ENCODE measurements at places on chromosomes 13 and 19.
A peak's percentile ranks its signal among the peaks of the same experiment; 100 is the strongest.

GRCh38 chr19:6761053-6761676, 6.1 kb downstream of the SH2D3A start:
- no peak for DNase-seq

GRCh38 chr19:29953352-29954247, 11.6 kb downstream of the URI1 start:
- DNase-seq = no peak

DNA sequence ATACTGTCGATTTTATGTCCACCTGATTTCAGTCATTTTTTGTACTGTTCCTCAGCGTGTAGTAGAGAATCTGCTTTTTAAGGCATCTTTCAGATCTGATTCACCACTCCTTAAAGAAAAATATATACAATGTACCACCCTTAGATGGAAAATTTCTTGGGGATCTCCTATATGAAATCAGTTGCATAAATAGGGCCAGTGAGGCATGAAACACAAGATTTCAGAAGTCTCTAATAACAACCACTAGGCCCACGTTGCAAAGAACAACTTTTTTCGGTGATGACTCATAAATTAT, 1.4 kb downstream of the USP12 start:
- no peak for DNase-seq

GRCh38 chr19:49475995-49476880, 2.2 kb downstream of the FLT3LG start:
- DNase-seq = no peak

GRCh38 chr19:2900296-2901252, at the start of gene ZNF57:
TSS of gene ZNF57 (plus strand) at chr19:2900928. CDS start at chr19:2901046, 118 bp downstream.
- DNase-seq = peak; percentile 92

DNA sequence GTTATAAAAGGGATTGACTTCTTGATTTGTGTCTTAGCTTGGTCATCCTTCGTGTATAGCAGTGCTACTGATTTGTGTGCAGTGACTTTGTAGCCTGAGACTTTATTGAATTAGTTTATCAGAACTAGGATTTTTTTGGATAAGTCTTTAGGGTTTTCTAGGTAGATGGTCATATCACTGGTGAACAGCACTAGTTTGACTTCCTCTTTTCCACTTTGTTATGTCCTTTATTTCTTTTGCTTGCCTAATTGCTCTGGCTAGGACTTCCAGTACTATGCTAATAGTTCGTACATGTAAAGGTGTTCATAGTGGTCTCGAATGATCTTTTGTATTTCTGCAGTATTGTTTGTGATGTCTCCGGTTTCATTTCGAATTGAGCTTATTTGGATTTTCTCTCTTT, 145.4 kb downstream of the DNAJC3 start:
- DNase-seq = no peak

DNA sequence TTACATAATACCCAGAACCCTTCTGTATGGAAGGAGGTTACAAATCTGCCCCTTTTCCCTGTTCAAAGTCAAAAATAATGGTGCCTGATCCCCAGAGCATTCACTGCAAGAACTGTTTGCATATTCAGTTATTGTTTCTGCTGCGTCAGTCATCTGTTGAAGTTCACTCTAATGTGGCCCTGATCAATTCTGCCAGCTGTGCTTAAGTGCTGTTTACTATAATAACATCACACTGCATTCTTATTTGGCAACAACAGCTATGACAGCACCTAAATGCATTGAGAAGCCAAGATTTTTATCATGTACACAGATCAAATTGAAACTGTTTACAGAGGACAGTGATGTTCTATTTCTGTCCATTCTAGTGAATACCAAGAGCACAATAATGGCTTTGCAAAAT, 115.9 kb downstream of the DACH1 start:
- no peak for DNase-seq

GRCh38 chr19:4533835-4534424, 1.1 kb downstream of the PLIN5 start:
- no peak for DNase-seq

DNA sequence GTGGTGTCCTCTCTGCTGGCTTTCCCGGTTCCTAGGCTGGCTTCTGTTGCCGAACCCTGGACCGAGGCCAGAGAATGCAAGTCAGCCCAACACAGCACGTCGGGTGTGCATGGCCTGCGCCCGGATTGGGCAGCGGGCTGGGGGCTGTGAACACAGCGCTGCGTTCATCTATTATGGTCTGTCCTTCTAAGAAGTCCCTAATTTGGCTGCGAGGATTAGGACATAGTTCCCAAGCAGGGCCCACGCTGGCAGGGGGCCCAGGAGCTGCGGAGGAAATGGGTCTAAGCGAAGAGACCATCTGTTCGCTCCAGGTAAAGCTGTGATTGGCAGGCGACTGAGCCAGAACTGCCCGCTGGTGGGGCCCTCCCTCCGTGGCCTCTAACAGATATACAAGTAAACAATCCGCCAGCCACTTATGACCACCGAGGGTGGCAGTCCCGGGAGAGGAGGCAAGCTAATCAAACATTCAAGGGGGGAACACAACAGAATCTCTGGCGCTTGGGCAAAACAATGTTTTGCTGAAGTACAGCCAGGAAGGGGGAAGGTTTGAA, 6.0 kb downstream of the SYCE2 start:
- no peak for DNase-seq

DNA sequence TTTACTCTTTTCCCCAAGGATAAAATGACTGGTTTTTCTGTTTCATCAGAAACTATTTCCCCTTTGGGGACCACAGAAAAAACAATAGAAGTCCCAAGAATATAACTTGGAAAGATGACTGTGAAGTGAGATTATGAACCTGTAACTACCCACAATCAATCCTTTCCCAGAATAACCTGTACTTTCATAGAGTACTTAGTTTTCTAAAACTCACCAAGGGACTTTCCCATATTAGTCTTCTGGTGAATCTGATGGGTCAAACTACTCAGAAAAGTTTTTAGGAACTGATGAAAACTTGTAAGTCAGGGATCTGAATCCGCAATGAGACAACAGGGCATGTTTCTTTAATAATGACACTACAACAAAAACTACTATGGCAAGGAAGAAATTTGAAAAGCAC, 62.6 kb downstream of the STK24 start:
- no peak for DNase-seq

DNA sequence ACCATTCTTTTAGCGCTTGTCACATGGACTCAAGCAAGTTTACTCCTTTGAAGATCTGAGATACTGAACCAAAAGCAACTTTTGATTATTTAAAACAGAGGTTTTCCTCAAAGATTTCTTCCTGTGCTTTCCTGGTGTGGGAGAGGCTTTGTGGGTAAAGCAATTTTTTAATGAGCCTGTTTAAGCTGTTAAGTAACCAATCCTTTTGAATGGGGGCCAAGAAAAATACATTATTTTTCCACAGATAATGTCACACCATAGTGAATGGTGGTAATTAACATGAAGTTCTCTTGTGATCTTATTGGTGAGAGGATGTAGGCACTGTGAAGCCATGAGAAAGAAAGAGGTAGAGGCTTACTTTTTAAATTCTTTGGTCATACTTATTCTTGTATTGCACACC, 55.8 kb upstream of the OBI1 start:
- DNase-seq = no peak

- no peak for DNase-seq
These were observed 152.1 kb downstream of the URI1 start for GRCh38 chr19:30093966-30094755.

DNA sequence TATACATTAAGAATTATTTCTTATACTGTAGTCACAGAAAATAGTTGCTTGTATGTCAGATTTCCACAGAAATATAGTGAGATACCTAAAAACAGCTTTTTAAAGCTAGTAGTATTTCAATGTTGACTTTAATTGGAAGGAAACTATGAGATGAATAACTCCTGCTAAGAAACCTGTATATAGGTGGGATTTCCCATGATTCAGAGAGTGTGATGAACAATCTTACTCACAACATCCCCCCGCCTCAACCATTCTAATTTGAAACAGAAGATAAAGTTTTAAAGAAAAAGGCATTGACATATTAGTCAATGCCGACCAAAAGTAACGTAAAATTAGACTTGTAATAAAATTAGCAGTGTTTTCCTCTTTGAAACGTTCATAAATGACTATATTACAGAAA, 1.4 kb upstream of the MIR17HG start:
- DNase-seq = no peak

GRCh38 chr19:35317464-35318043, 11.4 kb upstream of the CD22 start:
- no peak for DNase-seq

DNA sequence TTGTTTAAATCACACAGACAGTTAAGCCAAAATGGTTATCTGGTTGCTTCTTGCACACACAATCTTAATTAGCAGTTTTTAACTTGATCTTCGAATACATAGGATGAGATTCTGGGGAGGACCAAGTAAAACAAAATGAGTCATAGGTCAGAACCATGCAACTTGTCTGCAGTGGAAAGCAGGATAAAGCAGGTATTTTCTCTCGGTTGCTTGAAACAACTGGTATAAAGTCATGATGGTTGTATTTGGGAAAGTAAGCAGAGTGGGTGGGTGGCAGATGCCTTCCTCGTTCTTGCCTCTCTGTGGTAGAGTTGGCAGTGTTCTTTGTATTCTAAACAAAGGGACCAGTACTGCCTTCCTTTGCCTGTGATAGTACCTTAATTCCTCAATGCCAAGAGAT, 167.0 kb downstream of the COG6 start:
- no peak for DNase-seq

DNA sequence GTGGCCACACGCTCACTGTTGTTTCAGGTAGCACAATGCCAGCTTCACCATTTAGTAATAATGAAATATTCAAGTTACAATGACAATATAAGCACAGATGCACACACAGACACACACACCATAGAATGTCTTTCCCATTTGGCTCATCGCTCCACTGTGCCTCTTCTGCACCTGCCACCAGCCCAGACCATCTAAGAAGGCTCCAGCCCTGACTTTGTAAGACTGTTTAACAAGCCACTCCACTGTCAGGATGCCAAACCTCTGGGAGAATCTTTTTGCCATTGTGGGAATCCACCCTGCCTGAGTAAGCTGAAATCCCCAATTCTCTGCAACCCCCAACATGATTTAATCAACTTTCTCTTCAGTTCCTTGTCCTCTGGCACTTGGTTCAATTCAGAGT, 60.6 kb downstream of the LHFPL6 start:
- DNase-seq = no peak

DNA sequence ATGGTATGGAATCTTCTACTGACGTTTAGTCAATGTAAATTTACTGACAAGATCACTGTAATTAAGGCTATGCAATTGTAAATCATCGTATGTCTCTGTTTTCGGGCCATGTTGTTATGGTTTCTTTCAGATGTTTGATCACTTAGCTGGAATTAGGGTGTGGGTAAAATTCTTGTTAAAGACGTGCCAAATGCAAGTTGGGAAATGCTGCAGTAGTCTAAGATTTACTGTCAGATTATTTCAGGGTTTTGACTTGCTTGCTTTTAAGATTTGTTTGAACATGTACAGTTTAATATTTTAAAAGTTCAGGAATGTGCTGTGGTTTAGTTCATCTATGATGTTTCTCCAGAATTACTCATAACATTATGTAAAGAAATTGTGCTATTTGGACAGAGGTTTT, 10.8 kb downstream of the NDFIP2 start:
- DNase-seq = no peak

- DNase-seq = no peak
These were observed 60.1 kb upstream of the PEG3 start for GRCh38 chr19:56900573-56901097.

DNA sequence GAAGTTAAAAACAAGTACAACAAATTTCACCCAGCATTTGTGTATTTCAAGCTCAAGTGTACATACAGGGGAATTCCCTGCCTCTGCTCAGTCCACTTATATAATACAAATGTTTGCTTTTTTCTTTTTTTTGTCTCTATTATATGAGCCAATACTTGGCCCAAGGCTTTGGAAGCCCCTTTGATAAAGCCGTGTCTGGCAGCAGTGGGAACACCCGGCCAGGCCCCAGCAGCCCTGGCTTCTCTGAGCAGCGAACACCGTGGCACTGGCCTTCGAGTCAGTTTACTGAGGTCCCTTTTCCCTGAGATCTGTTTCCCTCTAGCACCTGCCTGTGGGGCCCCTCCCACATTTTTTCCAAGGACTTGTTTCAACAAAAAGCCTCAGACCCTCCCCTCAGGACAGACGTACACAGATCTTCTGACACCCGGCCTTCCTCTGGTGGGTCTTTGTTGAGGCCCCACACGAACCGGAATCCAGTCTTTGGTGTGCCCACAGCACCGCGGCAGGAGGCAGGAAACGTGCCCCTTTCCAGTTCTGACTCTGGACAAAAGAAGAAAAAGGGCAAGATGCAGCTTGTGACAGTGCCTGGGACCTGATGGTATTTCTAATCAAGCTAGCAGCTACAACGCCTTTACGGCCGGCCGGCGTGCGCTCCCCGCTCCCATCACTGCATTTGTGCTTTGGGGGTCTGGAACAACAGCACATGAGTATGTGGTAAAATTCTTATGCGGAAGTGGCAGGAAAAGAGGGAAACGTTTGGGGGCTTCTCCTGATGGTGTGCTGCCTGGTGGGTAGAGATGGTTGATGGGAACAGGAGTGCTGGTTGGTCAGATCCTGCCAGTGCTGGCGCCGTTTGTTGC, 13.8 kb downstream of the SIPA1L3 start:
- no peak for DNase-seq

- DNase-seq = no peak
These were observed 7.6 kb upstream of the PTBP1 start for GRCh38 chr19:789701-790060.

GRCh38 chr19:19871932-19872331, 6.2 kb downstream of the ZNF253 start:
- DNase-seq = no peak

DNA sequence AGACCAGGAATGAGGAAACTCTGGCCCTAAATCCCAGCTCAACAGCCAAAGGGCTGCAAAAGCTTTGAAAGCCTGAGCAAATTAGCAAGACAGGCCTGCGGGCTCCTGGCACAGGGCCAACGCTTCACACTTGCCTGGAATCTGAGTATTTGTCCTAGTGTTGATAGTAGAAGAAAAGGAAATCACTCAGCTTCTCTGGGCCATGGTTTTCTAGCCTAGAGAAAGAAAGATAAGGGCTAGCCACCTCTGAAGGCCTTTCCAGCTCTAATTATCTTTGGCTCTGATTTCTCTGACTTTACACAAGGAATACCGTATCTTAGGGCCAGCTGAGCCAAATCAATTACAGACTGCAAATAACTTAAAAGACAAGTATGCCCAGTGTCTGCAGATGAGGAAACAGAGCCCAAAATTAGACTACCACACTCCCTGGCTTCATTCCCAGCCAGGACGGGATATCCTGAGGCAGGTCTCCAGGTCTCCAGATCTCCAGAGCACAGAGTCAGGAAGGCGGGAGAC, 69.6 kb downstream of the STK24 start:
- DNase-seq = no peak

DNA sequence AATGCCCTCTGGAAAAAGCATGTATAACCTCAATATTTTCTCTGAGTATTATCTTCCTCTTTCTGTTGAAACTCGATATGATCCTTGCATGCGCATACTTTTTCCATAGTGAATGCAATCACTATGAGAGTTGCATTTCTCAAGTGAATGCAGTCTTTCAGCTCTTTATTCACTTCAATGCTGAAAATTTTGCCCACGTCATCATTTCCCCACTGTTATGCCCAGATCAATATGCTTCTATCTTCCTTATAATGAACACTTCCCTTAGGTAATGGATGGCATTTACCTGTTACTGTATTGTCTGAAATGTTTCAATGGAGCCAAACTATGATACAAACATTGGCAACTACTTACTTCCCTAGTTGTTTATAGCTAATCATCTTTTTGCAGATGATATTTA, 866.6 kb upstream of the SLITRK6 start:
- DNase-seq = no peak

- DNase-seq = no peak
These were observed 22.0 kb downstream of the SBNO2 start for GRCh38 chr19:1151917-1152587.
